ENCODE measurements at places on chromosomes 4 and X.

DNA sequence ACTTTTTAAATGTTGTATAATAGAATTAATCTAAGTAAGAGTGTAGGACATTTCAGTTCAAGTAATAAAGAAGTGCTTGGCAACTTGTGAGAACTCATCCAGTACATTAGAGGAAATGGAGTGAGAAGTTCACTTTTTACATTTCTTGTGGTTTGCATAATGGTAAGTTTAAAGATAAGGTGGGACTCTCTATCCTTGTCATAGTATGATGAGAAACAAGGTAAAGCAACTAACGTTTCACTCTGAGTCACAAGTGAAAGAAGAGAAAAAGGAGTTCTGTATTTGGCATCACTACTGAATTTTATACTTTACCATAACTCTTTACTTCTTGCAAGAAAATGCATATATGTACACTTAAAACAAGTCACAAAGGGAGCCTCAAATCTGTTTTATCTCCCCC is 219.4 kb downstream of the SLC4A4 start:
- DNase-seq, result no peak

GRCh38 chr4:41749631-41750039 is 1.1 kb upstream of the PHOX2B start:
- no peak for DNase-seq

GRCh38 chr4:48203819-48204218 is 65.8 kb downstream of the TEC start:
- no peak for DNase-seq

- peak; percentile 61 for DNase-seq
These were observed 104.2 kb downstream of the AFF1 start for GRCh38 chr4:87038837-87039615.

DNA sequence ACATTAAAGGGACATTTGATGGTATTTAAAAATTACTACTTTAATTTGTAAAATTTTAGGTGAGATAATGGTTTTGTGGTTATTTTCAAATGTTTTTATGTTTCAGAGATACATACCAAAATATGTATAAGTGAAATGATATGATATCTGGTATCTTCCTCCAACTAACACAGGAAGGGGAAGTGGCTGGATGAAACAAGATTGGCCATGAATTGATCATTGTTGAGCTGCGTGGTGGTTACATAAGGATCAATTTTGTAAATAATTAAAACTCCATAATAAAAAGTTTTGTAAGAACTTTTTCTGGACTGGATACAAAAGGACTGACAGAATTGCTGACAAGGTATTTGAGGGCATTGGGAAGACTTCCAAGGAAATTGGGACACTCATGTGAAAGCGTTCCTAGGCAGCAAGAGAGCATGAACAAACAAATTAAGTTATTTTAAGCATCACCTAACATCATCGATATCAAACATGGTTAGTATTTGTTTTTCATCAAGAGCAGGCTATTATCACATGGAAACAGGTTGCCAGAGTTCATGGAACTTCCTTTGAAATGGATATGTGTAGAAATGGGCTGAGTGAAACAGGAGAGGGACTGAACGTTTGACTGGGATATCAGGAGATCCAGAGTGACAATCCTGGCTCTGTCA is 4.4 kb upstream of the PGM2 start:
- DNase-seq, result no peak
